Stimulated activated CD4-positive, alpha-beta T cell treated with anti-CD3 and anti-CD28 coated beads, Interleukin-1b, Interleukin-23, amount 100 ng/mL, for 1 hour (primary cell): ENCODE measurements at places on chromosomes 16 and 17.

GRCh38 chr16:2230376-2230775 lies 5.9 kb upstream of the DNASE1L2 start:
- DNase-seq: no peak

DNA sequence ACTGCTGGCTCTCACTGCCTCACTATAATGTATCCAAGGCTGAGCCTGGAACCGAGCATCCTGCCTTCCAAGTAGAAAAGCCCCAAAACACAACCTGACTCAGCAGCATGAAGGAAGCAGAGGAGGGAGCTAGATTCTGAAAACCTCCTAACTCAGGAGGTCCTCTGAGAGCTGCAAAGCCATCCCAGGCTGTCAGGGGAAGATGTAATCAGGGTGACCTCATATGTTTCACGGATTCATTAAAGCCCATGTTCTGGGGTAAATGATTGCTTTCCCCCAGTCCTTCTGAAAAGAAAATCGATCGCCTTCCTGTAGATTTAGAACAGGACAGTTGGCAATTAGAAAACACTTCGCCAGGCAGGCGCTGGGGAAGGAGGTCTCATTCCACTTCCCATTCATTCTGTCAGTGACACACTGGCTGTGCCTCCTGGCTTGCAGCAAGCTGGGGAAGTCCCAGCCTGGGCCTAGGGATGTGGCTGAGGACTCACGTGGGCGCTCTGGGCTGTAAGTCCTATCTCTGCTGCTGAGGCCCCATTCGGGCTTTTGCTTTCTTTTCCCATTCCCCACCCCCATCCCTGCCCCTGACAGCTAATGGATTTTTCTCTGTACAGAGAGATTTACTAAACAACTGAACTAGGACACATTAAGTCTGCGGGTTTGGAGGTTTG lies 75.7 kb upstream of the TMEM132E start:
- no peak for DNase-seq

- DNase-seq: no peak
These were observed 47.8 kb downstream of the MAP1LC3B start for GRCh38 chr16:87439926-87440325.

GRCh38 chr17:49439305-49439672 lies 24.6 kb upstream of the PHB1 start:
- DNase-seq: no peak

- no peak for DNase-seq
These were observed 129.3 kb upstream of the AXIN2 start for GRCh38 chr17:65690626-65691310.

GRCh38 chr16:56793492-56793891 lies 63.6 kb downstream of the NUP93 start:
- no peak for DNase-seq

DNA sequence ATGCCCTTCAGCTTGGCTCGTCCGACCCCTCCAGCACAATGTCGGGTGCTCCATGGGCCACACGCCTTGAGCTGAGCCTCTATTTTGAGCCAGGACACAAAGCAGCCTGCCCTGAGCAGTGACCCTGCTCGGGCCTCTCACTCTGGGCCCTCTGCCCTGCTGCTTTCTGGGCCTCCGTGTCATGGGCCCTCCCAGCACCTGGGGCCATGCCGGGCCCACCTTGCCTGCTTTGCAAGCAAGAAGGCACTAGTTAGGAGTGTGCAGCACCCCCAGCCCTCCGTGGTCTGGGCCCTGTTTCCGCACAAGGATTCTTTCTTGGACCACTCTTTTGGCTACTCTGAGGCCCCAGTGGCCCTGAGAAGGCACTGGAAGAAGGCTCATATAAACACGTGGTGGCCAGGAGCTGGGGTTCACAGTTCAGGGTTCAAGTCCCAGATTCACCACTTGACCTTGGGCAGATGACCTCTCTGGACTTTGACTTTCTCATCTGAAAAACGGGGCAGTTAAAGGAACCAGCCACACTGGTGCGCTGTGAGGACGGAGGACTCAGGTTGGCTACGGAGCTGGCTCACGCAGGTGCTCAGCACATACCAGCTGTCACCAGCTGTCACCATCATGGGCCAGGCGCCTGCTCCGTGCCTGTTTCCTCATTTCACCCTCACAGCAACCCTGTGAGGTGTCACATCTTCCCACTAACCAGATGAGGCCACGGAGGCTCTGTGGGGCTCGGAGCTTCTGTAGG lies 166.0 kb upstream of the GSE1 start:
- no peak for DNase-seq

GRCh38 chr17:14296166-14296910 lies 4.5 kb upstream of the HS3ST3B1 start:
- no peak for DNase-seq

DNA sequence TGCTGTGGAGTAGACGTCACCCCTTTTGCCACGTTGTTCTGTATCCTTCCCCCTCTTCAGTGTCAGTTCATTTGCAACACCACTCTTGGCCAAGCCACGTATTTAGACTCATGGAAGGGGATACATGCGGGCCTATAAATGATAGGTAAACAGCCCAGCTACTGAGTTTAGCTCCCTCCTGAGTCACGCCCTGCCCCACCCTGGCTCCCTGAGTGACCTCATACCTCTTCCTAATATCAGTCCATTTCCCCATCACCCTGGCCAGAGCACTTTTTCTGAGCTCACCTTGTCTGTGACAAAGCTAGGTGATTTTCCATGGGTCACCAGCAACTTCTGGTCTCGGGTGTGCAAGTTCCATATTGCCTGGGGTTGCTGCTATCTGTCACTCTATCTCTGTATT lies 147.2 kb upstream of the MAF start:
- no peak for DNase-seq

DNA sequence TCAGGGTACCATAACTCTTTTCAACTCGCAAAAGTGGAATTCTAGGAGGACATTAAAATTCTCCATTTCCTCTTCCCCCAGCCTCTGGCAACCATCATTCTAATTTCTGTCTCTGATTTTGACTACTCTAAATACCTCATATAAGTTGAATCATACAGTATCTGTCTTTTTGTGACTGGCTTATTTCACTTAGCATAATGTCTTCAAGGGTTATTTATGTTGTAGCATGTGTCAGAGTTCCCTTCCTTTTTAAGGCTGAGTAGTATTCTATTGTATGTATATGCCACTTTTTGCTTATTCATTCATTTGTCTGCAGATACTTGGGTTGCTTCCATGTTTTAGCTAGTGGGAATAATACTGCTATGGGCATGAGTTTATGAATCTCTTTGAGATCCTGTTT lies 12.0 kb downstream of the RNF135 start:
- DNase-seq: no peak

GRCh38 chr17:2170023-2170422 lies 115.1 kb downstream of the HIC1 start:
- DNase-seq: no peak

GRCh38 chr16:89246383-89246902 lies 28.9 kb downstream of the ZNF778 start:
- DNase-seq: no peak

GRCh38 chr16:63244631-63245030 lies 1208.4 kb upstream of the CDH8 start:
- DNase-seq: no peak

GRCh38 chr17:74565126-74565525 lies 2.2 kb downstream of the CD300H start:
- no peak for DNase-seq

DNA sequence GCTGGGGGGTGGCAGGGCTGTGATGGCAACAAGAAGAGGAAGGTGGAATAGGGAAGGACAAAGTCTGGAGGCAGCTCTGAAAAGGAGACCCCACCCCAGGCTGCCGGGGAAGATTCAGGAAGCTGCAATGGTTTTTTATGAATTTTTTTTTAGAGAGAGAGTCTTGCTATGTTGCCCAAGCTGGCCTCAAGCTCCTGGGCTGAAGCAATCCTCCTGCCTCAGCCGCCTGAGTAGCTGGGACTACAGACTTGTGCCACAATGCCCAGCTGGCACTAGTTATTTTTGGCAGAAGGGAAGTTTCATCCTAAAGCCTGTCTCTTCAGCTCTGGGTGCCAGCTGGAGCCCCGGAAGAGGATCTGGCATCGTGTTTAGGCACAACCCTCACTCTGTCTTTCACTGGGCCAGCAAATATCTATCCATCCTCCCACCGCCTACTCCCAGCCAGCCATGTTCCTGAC lies 1.3 kb upstream of the CES3 start:
- no peak for DNase-seq

- DNase-seq: no peak
These were observed 810 bp downstream of the CYGB start for GRCh38 chr17:76536511-76537287.

DNA sequence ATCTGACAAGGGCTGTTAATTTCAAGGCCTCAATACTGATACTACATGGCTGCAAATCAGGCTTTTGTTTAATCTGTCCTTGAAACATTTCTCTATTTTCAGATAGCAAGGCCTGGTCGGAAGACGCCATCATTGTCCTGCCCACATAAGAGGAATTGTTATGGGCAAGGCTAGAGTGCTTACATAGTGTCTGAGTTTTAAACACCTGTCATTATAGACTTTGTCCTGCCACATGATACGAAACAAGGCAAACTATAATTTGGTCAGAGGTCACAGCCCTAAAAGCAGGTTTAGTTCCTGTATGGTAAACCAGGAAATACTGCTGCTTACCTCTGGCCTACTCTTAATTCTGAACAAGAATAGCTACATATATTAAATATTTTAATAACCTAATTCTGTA lies 104.4 kb downstream of the SSH2 start:
- no peak for DNase-seq

GRCh38 chr17:46192439-46193150 lies 634 bp downstream of the KANSL1 start:
- peak; percentile 10 for DNase-seq

DNA sequence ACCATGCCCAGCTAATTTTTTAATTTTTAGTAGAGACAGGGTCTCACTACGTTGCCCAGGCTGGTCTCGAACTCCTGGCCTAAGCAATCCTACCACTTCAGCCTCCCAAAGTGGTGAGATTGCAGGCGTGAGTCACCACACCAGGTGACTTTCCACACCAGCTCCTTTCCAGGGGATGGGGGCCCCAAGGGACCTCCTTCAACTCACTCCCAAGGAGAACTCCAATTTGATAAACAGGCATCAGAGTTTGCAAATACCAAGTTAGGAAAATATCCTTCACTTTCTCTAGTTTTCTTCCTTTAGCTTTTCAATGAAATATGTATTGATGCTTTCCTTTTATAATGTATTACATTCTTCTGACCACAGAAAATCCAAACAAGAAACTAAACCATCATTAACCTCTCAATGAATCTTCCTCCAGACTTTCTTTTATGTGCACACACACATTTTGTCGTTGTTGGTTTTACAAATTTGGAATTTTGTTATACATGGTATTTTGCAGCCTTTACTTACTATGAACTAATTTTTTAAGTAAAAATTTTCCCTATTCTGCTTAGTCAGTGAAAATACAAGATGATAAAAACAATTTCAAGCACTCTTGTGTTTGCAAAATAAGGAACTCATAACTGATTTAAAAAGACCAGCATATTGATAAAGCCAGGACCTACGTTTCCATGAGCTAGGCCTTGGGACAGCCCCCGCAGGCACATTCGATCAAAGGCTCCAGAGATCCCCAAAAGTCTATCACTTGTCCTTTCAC lies 32.0 kb downstream of the GAS7 start:
- no peak for DNase-seq

DNA sequence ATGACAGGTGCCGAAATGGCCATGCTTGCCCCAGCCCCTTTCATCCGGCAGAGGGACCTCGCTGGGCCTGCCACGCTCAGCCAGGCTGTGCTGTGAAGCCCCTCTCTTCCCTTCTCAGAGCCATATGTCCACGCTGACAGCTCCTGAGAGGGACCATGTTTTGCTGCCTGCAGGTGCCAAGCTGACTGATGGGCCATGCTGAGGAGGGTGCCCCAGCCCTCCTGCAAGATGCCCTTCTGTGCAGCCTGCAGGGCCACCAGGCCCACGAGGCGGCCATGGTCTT lies 33.1 kb upstream of the CDH15 start:
- no peak for DNase-seq

- DNase-seq: no peak
These were observed 31.7 kb downstream of the ABCC6 start for GRCh38 chr16:16191493-16192167.

DNA sequence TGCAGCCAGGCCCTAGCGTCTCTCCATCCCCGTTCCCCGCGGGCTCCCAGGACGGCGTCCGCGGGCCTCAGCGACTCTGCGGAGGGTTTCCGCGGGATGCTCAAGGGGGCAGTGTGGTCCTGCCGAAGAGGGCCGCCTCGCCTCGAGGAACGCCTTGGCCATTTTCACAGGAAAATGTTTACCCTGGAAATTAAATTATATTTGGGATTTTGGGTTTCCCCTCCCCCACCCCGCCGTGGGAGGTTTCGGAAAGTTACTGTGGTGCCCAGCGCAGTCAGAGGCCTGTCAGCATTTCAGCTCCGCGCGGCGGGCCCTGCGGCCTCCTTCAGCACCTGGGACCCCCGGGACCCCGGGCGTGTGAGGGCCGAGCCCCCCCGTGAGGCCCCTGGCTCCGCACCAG lies 94.5 kb downstream of the PCTP start:
- no peak for DNase-seq

DNA sequence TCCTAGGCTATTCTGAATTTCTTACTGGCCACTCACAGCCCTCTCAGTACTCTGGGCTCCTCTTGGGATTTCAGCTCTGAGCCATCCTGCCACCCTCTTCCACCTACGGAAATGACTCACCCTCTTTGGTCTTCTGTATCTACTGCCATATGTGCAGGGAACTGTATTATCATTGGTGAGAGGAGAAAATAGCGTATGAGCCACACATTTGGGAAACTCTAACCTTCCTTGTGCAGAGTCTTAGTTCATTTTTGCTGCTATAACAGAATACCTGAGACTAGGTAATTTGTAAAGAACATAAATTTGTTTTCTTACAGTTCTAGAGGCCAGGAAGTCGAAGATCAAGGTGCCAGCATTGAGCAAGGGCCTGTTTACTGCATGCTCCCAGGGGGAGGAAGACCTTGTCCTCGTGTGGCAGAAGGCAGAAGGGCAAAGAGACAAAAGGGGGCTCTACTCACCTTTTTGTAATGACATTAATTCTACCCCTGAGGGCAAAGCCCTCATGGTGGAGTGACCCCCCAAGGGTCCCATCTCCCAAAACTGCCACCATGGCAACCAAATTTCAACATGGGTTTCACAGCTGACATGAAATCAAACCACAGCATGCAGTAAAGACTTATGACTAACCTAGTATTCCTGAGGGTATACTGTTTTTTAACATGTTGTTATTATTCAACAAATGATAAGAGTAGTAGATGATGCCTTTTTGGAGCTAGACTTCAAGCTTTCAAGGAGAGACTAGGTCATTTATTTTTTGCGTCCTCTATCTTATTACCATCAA lies 191.8 kb downstream of the PRKCA start:
- no peak for DNase-seq
